Caco-2 (cell line): ENCODE measurements at places on chromosomes 5 and 9.

GRCh38 chr9:99681113-99681512 lies 140.6 kb upstream of the NR4A3 start:
- DNase-seq = no peak

DNA sequence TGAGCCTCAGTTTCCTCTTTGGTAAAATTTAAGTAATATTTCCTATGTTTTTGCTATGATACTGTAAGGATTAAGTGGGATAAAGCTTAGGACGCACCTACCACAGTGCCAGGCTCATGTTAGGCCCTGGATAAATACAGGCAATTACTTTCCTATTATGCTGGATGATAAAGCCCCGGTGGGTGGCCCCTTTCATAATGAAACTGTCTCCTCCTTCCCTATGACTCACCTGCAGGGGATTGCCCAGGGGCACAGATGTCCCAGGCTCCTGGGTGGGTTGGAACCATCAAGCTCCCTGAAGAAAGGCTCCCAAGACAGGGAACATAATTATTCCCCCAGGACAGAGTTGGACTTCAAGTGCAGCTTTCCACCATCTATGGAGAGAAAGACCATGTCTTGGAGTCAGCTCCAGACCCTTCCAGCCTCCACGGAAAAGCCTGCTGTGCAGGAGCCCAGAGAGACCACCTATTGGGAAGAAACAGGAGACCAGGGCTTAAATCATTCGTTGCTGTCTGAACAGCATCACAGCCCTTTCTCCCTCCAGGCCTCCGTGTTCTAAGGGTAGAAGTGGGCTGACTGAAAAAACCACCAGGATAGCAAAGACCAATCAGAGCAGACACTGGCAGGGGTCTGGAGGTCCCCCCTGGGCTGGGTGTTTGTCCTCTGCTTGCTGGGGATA lies 43.2 kb upstream of the FOXE1 start:
- no peak for DNase-seq

DNA sequence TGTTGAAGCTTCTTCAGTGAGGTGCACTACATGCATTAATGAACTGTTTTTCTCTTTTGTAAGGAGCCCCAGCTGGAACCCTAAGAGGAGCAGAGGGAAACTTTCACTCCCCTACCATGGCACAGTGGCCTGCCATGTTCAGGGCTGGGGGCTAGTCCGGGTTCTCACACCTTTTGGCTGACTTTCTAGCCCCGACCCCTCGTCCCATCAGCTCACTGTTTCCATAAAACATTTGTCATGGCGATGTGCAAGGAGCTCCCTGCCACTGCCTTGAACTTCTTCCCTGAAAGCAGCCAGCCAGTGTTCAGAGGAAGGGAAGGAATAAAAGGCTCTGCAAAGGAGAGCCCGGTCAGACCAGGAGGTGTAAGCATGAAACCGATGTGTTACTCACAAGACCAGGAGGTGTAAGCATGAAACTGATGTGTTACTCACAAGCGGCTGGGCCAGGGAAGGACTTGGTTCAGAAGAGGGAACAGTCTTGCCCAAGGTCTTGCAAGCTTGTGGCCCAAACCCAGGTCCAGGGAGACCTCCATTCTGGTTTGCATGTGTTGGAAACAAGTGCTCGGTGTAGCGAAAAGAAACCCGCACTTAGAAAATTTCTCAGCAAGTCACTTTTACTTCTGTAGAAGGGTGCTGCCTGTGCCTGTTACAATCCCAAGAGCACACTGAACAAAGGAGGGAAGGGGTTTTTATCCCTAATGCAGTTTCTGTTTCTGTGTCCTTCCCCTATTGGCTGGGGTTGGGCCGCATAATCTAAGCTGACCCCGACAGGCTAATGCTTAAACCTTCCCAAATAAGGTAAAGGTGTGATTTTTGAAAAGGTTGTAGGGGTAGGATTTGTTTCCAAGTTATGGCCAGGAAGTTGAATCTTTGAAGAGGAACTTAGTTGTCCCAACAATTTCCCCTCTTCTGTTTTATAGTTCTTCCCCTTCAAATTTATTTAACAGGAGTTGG lies 3.4 kb upstream of the ABO start:
- no peak for DNase-seq

DNA sequence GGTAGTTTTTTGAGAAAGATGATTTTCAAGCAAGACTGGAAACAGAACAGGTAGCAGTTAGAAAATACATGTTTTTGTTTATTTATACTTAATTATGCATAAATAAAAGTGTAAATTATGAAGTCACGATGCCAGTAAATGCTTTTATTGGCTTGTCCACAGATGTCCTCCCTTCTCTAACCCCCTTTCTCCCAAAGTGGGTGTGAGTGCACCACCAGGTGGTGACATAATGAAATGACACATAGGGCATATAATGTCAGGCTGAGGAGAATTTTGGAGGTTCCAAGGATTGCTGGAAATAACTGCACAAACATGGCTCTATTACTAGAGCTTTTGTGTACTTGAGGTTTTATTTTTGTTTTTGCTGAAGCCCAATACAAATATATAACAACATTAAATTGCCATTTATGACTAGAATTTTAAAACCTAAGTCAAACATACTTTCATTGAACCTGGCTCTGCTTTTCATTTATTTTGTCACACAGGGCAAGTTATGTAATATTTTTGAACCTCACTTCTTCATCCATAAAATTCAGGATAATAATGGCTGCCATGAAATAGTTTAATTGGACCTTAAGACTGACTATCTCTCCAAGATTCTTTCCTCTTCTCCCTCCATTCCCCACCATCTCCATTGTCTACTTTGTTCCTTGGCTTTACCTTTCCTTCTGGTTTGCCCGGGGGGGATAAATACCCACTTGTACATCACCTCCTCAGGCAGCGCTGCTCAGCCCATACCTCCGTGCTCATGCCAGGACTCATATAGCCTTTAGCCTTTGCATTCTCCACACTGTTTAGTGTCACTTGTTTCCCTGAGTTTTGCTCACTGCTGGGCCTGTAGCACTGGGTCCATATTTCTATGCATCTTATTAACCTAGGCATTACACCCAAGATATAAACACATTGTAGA lies 168.8 kb downstream of the PDE4D start:
- peak; percentile 64 for DNase-seq

- no peak for DNase-seq
Measured at GRCh38 chr5:101424530-101425175, 521.6 kb upstream of the ST8SIA4 start.

DNA sequence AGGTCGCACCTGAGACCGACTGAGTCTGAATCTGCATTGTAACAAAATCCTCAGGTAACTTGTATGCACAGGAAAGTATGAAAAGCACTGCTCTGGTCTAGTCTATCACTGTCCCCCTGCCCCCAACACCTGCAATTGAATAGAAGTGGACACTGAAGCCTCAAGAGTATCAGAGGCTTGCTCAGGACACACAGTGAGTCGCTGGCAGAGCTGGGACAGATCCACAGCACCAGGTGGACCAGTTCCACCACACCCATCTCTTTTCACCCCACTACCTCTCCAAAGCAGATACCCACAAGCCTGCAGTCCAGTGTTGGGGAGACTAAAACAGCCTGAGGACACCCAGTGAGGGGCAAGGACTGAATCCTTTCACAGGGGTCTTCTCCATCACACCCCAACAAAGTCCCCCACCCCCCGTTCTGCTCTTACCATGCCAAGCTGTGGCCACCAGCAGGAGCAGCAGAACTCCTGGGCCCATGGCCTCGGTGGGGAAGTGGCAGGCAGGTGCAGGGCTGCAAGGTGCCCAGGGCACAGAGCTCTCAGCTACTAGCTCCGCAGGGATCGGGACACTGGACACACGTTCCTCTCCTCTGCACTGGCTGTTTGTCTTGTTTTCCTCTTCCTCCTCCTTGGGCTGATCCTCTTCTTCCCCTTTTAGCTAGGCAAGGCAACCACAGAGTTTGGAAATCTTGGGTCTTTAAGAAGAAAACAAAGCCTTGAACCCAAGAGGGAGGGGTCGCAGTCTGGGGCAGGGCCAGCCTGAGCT lies at the start of gene CSF1R:
CSF1R (minus strand) TSS at position 605 of the 766 bp plus-strand sequence; CDS start at position 478, 127 bp downstream.
- DNase-seq = no peak

GRCh38 chr5:99614888-99615287 lies 686.1 kb upstream of the CHD1 start:
- no peak for DNase-seq

- no peak for DNase-seq
Measured at GRCh38 chr5:161585798-161586197, 39.3 kb upstream of the GABRB2 start.

DNA sequence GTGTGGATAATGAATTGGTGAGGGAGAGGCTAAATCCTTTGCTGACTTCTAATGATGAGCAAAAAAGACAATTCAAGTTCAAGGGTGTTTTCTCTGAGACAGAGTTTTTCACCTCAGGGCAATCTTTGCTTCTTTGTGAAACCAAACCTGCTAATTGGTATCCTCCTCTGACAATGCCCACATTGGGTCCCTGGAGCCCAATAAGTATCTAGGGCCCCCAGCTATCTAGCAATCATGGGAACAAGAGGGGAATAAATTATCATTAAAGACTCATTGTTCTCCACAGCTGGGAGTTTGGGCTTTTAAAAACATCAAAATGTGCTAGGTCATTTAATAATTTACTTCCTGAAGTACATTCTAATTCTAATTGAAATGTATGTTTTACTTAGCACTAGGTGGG lies 227.3 kb downstream of the TMEM167A start:
- no peak for DNase-seq

- DNase-seq = peak; percentile 19
Measured at GRCh38 chr5:30928956-30929355, 264.5 kb upstream of the CDH6 start.

DNA sequence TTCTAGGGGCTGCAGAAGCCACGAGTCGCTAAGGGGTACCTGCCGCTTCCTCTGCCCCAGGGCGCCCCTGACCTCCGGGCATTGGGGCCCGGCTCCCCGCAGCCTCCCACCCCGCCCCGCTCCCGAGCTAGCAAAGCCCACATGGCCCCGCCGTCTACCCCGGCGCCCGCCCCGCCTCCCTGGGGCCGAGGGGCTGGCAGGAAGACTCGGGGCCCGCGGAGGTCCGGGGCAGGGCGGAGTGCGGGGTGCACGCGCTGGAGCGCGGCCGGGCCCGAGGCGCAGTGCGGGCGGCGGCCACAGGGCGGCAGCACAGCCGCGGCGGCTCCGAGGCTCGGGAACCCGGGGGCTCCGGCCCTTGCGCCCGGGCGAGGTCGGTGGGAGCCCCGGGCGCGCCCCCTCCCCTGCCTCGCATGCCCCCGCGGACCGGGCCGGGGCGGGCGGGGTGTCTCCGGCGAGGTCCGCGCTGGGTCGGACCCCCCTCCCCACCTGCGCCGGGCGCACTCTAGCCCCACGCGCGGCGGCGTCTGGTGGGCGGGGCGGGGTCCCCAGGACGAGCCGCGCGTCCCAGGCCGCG lies 6.7 kb downstream of the NRARP start:
- DNase-seq = peak; percentile 81

- DNase-seq = peak; percentile 18
Measured at GRCh38 chr5:76074487-76075065, 8.6 kb upstream of the SV2C start.

- no peak for DNase-seq
Measured at GRCh38 chr9:94805051-94805489, 78.6 kb downstream of the AOPEP start.

DNA sequence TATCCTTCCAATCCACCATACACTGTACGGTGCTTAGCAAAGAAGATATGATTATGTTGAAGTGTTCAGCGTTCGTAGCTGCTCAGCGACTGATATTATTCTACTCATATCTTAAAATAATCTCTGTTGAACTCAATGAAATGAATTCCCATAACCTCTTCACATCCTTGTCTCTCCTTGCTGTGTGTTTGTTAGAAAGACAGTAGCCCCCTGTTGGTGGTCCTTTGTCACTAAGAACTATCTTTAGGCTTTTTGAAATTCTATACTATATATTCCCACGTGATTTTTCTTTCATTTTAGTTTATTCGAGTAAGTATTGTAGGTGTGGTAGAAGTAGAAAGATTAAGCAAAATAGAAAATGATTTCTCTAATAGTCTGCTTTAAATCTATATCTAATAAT lies 762.8 kb upstream of the WWC1 start:
- no peak for DNase-seq

DNA sequence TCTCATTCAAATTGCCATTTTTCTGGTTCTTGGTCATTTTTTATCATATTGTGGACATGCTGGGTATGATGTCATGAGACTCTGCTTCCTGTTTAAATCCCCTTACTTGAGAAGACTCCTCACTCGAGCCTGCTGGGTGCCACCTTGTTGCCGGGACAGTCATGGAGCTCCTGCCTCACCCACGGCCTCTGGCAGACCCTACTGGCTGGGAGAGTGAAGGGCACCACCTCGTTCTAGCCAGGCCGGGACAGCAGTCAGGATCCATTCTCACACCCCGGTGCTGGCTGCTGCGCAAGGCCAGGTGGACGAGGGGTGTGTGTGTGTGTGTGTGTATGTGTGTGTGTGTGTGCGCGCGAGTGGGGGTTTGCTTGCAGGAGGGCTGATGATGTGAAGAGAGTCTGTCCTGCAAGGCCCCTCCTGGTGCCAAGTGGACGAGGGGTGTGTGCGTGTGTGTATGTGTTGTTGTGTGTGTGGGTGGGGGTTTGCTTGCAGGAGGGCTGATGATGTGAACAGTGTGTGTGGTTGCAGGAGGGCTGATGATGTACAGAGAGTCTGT lies 4.4 kb downstream of the CEP72 start:
- DNase-seq = no peak

GRCh38 chr5:179257176-179257682 lies 88.0 kb downstream of the ADAMTS2 start:
- no peak for DNase-seq

DNA sequence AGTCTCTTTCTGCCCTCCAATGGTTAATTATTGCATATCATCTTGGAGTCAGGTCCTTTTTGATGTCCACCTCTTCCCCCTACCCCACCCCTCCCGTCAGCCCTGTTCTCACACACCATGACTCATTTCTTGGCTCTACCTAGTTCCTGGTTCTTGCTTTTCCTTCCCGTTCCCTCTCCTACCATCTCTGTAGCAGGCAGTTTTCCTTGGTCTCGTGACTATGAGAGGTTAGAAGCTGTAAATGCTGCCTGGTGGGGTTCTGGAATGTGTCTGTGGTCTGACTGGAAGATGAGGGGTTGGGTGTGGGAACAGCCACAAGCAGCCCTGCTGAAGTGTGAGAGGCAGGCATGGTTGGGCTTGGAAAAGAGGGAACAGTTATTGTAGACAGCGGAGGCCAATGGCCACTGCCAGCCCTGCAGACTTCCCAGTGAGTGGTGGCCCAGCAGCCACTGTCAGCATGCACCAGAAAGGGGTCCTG lies 18.2 kb downstream of the SLC22A5 start:
- DNase-seq = no peak

GRCh38 chr9:113695901-113696300 lies 180.2 kb upstream of the ZNF618 start:
- DNase-seq = no peak

DNA sequence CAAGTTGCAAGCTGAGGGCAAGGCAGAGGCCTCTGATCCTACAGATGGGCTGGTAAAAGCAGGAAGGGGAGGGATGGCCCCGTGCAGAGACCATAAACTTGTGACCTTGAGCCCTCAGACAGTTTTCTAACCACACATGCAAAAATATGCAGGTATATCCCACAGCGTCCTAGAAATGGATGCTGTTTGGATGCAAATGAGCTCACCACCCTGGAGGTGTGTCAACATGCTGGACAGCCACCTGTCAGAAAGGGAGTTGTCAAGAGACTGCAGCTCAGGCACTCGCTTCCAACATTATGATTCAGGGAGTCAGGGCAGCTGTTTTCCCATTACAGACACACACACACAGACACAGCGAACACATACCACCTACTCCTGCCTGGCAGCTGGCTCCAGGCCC lies 97.3 kb upstream of the PANK3 start:
- no peak for DNase-seq
